ENCODE measurements at places on chromosomes 11 and 22. TPM values are rescaled to one million over a fixed set of nuclear protein-coding genes. Genes with fewer than 3 reads are reported as not detected.

DNA sequence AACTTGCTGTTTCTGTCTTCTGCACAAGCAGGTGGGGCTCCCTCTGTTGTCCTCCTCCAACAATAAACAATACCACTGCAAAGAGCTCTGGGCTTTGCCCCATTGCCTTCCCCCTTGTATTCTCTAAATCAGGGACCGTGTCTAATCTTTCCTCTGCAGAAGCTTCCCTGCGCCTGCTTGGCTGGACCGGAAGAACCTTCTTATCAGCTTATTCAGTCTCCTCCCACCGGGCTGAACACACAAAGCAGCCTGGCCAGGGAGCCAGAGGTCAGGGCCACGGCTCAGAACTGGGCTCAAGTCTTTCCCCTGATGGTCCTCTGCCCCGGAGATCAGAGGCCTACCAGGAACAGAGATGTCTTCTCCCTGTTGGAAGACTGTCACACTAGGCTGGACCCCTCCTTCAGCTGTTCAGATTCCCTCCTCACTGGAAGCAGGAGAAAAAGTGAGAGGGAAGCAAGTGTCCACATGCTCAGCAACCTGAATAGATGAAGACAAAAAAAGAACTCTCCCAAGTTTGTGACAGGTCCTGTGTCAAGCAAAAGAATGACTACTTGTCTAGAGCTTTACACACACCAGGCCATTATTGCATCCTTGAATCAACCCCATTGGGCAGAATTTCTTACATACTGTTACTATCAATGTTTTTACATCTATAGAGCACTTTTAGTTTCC is 63.7 kb downstream of the RAB30 start:
- DNase-seq = no peak

DNA sequence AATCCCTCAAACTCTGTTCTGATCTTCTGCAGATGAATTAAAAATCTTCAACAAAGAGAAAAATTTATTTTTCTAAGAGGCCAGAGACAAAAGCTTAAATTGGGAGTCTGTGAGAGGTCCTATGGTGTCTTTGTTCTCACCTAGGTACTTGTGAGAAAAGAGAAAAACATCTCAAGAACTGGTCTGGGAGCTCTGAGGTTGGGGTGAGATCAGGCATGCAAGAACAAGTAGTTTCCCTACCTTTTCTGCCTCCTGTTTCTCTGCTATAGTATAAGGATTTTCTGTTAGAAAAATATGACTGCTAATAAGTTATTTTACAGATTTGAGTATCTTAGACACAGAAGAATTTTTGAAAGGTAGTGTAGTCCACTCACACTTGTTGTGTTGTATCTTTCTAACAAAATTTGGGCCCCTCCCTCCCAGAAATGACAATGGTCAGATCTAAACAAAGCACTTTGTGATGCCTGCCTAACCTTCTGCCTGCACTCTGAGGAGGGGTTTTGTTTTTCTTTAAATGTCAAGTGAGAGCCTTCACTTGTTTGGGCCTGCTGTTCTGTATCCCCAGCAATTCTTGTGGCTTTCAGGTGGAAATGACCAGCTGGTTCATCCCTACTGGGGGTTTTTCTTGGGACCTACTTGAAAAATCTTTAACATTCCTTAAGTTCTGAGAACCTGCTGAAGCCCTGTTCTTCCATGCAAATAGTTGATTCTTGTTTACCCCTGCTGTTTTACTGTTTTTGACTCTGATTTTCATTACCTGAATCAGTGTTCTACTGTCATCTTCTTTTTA is 13.6 kb upstream of the OR51S1 start:
- DNase-seq = no peak

DNA sequence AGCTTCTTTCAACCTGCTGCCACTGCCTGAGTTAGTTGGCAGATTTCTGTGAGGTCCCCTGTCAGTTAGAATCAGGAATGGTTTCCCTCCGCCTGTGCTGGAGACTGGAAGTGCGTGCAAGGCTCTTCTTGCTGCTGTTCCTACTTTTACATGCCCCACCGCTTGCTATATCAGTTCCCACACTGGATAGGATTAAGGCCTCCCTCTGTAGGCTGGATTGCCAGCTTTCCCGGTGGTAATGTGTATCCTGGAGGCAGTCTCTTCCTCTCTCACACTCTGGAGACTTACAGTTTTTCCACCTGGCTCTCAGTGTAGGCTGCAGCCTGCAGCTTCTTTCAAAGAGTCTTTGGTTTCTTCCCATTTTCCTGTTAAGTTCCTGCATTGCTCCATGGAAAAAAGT is 66.5 kb downstream of the ARHGAP42 start:
- no peak for DNase-seq

DNA sequence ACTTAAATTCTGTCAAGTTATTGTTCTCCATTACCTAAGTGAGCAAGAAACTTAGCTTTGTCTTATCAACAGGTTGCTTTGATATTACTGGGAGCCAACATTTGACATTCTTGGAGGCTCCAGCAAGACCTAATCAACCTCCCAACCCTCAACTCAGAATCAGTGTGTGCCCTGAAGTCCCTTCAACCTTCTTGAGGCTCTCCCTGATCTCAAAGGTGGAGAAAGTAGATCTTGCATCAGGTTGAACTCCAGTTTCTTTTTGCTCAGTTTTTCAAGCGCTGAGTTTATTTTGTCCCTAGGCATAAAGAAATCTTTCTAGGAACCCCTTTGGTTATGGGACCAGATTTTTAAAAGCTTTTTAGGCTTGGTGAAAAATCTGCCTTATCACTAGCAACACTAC is 1.4 kb downstream of the FAM111A start:
- DNase-seq = no peak

DNA sequence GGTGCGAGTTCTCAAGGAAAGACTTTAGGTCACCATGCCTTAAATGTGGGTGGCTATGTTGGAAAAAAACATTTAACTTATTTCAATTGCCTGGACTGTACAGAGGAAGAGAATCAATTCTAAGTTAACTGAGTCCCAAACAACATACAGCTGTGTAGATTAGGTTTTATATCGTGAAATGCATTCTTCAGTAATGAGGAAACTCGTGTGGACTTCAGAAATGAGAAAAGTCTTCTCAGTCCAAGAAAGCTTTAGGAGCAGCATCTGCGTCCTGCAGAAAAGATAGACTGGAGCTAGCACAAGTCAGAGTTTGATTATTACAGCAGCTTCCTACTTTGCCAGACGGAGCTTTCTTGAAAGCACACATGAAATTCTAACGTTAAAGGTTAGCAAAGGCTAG is 673.0 kb downstream of the OPCML start:
- no peak for DNase-seq

- DNase-seq = peak; percentile 92
These were observed 16.0 kb downstream of the TXN2 start for GRCh38 chr22:36465232-36466021.

GRCh38 chr11:61049063-61049377 is 53.3 kb upstream of the CD5 start:
- DNase-seq = no peak

- DNase-seq = no peak
These were observed 96.4 kb downstream of the CTTN start for GRCh38 chr11:70494559-70495350.

GRCh38 chr11:129278586-129279319 is 86.6 kb upstream of the ARHGAP32 start:
- no peak for DNase-seq

DNA sequence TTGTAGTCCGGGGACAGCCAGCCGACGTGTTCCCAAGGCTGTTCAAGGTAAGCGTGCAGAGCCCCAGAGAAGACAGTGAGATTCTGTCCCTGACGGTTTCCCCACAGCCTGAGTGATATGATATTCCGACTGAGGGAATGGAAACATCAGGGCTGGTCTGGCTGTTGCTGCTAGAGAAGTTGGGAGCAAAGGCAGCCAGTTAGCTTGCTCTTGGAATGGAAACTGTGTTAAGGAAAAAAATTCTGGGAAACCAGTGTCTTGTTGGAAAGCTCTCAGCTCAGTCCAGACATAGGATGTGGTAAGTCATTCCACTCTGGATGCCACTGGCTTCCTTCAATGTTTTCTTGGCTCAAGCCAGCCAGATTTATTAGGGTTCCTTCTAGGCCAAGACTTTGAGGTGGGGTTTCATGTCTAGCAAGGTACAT is 8.8 kb downstream of the CRY2 start:
- no peak for DNase-seq

CADM1 gene
- total RNA-seq = 41.7 TPM

MED19 gene
- total RNA-seq = 26.8 TPM

OR10A2 gene
- total RNA-seq = not detected

LSP1 gene
- not detected for total RNA-seq

EIF3D gene
- 551 TPM for total RNA-seq

ANKRD49 gene
- total RNA-seq = 16.7 TPM

All from kidney epithelial cell (primary cell).